ENCODE measurements at places on chromosomes 1 and 21.
A peak's percentile ranks its signal among the peaks of the same experiment; 100 is the strongest.

- DNase-seq = no peak
Observed at GRCh38 chr1:224211206-224211962, 28.3 kb downstream of the DEGS1 start.

GRCh38 chr21:43613755-43614638, 45.3 kb downstream of the HSF2BP start:
- DNase-seq = no peak

GRCh38 chr1:110462964-110463363, 12.0 kb downstream of the PROK1 start:
- no peak for DNase-seq

DNA sequence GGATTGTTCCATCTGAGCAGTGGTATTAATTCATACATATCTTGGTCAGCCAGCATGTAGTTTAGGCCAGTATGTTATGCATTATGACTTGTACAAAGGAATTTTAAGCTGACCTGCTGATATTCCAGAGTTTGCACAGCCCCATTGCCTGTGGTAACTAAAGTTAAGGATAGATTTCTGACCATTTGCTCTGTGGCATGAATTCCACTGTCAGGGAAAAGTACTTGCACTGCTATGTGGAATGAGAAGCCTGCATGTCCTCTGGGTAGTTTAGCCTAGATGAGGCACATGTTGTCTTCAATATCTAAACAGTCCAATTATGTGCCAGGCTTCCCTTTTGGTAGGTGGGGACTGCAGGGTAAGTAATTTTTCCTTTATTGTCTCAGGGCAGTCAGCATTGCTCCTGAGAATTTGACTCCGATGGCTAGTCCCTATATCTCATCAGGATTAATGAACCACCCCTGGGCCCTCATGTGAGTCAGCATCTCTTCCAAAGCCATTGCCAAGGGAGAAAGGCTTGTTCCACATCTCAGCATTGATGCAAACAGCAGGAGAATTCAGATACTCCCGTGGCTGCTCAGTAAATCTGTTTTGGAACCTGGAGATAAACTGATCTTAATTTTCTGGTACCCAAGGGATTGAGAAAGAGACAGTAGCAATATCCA, 30.2 kb downstream of the NEK7 start:
- no peak for DNase-seq

DNA sequence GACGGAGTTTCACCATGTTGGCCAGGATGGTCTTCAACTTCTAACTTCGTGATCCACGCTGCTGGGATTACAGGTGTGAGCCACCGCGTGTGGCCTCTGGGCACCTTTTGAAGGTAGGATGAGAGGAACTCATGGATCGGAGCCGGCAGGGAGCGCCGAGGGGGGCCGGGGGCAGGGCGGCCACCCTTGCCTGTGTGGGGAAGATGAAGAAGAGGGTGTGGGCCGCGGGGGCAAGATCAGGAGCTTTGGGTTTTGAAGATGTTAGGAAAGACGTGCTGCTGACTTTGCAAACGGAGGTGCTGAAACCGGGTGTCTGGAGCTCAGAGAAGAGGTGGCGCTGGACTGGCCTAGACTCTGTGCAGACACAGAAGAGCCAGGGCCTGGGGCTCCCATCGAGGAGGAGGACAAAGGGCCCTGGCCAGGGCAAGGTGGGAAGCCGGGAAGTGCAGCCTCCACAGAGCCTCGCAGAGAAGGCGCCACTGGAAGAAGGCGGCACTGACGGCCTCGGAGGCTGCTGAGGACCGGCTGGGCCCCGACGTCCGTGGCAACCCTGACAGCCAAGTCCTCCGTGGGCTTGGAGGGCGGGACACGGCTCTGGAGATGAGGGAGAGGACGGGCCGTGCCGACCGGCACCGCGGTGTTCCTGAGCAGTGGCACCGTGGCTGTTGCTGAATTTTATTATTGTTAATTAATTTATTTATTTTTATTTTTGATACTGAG, 13.7 kb downstream of the RNF223 start:
- DNase-seq = no peak

DNA sequence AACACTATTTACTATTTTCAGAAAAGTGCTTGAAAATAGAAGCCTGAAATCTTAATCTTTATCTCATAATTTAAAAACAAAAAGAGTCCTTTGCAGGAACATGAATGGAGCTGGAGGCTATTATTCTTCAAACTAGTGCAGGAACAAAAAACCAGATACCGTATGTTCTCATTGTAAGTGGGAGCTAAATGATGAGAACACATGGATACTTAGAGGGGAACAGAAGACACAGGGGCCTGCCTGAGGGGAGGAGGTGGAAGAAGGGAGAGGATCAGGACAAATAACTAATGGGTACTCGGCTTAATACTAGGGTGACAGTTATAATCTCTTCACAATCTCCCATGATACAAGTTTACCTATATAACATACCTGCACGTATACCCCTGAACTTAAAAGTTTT, 176.3 kb downstream of the SDCCAG8 start:
- no peak for DNase-seq

DNA sequence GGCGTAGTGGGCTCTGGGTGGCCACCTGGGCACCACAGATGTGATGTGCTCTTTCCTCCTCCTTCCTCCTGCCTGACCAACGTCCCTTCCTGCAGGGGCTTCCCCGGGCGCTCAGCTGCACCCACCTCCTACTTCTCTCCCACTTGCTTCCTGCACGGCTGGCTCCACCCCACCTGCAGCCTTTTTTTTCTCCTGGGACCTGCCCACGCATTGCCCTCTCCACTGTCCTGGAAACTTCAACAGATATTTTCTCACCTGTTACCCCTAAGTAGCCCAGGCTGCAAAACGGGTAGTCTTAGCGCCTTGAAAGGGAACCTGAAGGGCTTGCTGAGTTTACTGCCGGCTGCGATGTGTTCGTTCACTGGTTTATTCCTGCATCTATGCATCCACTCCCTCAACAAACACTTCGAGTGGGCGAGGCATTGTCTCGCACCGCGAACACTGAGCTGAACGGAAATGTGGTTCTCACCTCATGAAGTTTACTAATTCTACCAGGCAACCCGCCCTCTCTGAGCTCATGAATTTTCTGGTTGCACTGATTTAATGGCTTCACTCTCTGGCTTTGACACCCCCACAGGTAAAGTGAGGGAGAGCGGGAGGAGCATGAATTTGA, 23.6 kb downstream of the ZBTB18 start:
- DNase-seq = no peak

GRCh38 chr1:200856716-200857357, 15.9 kb upstream of the GPR25 start:
- DNase-seq = no peak

GRCh38 chr1:164983023-164983650, 373.4 kb downstream of the LMX1A start:
- DNase-seq = no peak

DNA sequence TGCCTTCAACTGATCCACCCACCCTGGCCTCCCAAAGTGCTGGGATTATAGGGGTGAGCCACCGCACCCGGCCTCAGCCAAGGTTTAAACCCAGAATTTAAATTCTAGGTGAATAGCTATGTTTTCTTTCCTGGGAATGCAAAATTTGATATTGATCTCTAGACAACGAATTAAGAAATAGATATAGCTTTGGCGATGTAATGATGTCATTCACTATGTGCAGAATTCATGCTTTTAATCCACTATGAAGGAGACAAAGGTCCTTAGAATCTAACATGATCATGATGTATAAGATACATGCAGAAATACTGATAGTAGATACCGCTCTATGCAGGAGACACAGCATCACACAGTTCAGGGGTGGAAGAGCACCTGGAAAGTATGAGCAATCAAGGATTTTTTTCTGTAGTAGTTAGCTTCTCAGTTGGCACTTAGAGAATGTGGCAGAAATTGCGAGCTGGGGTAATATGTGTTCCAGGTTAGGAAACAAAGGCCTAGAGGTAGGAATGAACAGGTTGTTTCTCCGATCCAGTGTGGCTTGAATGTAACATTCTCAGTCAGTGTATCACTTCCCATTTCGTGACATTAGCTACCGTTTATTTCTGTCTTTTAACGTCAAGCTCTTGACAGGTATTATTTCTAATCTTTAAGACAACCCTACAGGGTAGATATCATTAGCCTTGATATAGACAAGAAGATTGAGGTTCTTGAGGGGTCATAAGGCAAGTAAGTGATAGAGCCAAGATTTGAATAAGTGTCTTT, 3.0 kb upstream of the CEP350 start:
- DNase-seq = no peak

GRCh38 chr21:42427809-42428419, 24.2 kb downstream of the UBASH3A start:
- no peak for DNase-seq

- DNase-seq = no peak
Observed at GRCh38 chr1:231311720-231312431, 25.8 kb downstream of the EXOC8 start.

- DNase-seq = no peak
Observed at GRCh38 chr1:34087986-34088385, 77.0 kb downstream of the CSMD2 start.

GRCh38 chr1:61157468-61157987, 75.2 kb downstream of the NFIA start:
- no peak for DNase-seq

DNA sequence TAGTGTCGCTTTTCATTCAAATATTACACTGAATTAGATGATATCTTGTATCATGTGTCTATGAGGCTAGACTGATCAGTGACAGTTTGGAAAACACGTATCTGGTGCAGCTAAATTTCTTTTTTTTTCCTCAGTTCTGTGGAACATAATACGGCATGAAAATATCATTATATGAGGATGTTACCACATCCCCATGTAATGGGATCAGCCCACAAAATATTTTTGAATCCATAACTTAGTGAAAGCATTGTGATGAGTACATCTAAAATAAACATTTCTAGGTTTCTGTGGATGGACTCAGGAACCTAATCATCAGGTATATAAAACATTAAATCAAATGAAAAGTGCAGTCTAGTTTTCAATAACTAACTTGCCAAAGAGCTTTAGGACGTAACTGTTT, 356.3 kb downstream of the USP25 start:
- no peak for DNase-seq

GRCh38 chr1:180163041-180163440, 8.4 kb downstream of the QSOX1 start:
- DNase-seq = no peak

GRCh38 chr1:243587823-243588560, 262.1 kb downstream of the AKT3 start:
- DNase-seq = no peak

GRCh38 chr21:35974775-35975174, 85.6 kb downstream of the SETD4 start:
- no peak for DNase-seq

DNA sequence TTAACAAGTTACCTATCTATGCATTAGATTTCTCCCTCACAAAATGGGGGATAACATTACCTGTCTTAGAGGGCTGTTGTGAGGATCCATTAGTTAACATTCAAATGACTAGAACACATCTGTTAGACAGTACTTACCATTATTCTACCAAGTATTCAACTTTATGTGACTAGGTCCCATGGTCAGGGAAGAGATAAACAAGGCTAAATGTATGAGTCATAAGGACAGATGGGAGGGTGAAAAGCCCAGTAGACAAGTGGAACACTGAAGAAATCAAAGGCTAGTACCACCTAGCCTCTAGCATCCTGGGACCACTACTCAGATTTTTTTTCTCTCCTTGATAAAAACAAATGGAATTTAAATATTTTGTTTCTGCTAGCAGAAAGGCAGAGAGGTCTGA, 9.0 kb upstream of the VHLL start:
- no peak for DNase-seq

DNA sequence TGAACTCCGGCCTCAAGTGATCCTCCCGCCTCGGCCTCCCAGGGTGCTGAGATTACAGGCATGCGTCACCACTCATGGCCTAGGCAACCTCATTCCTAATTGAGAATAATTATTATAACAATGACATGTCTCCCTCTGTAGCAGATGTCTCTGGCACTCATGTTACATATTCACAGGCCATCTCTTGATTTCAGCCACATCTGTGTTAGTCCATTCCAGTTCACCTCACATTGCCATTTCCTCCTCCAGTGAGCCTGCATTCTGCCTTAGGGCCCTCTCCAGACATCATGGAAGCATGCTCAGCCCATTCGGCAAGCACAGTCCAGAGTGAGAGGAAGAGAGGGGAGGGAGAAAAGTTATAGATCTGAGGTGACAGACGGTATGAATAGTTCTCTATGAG, 32.5 kb downstream of the CDKN2C start:
- DNase-seq = no peak

DNA sequence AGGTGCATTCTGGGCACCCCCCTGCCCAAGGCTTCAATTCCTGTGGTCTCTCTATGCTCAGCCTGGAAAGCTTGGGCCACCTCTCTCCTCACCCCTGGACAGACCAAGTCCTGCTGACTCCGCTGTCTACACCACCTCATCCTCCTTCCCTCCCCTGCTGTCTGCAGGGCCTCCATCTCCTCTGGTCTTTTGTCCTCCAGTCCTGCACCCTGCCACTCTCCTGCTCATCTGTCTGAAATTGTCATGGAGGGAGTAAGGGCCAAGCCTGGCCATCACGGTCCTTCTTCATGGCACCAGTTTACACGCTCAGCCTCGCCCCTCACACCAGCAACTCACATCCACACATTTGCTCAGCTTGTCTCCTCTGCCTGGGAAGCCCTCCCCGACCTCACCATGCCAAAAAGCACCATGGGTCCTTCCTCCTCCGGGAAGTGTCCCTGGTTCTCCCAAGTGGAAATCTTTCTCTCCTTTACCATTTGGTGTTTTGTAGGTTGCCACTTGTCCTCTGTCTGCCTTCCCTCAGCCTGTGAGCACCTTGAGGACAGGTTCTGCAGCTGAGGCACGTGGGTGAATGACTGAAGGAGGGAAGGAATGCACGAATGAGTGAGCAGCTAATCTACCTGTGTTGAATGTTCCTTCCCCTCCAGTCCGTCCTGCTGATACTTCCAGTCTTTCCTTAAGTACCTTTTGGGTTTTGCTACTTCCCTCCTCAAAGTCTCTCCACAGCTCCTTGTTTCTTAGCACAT, 2.1 kb upstream of the SLC2A1 start:
- no peak for DNase-seq

GRCh38 chr1:61163355-61163754, 81.0 kb downstream of the NFIA start:
- no peak for DNase-seq

GRCh38 chr1:39462074-39462473, 29.4 kb upstream of the BMP8A start:
- DNase-seq = no peak

DNA sequence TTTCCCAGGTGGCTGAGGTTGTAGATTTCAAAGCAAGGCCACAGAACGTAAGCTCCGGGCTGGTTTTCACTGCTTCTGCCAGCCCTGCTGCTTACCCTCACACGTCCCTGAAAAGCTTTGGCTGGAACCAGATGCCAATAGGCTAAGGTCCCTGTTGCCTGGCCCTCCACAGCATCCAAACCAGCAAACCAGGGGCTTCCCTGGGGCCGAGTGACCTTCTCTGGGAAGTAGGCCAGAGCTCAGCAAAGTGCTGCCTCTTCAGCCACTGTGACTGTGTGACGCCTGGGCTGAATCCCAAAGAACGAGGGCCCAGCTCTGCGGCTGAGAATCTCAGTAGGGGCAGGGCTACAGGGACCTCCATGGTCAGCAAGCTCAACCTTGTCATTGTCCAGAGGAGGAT, 28.9 kb upstream of the RBM15 start:
- DNase-seq = no peak

GRCh38 chr1:154501423-154502065, 475 bp upstream of the TDRD10 start:
- peak; percentile 43 for DNase-seq

- DNase-seq = peak; percentile 69
Observed at GRCh38 chr1:16183765-16184556, 28.1 kb upstream of the EPHA2 start.
